ENCODE measurements at places on chromosomes 2 and 18.

DNA sequence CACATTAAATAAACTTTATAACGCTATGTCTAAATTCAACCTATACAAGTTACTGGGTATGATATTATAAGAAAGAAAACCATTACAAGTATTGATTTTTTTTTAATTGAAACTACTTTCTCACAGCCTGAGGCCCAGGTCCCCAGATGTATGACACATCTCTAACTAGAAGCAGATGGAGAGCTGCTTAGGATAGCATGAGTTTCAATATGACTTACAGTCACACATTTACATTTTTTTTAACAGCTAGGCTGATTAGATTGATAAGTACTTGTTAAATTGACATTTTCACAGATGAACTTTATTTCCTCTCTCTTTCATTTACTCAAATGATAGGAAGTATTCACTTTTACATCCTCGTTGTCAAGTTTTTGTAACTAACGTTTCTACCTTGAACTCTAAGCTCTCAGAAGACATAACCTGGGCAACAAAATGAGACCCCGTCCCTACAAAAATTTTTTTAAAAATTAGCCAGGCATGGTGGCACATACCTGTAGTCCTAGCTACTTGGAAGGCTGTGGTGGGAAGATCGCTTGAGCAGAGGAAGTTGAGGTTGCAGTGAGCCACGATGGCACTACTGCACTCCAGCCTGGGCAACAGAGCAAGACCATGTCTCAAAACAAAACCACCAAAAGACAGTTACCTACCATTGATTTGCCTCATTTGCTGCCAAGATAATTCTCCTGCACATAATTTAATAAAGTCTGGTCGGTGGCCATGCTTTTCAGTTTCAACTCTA lies 52.4 kb downstream of the STK39 start:
- no peak for DNase-seq

- no peak for DNase-seq
Measured at GRCh38 chr2:96792772-96793749, 23.0 kb upstream of the CNNM3 start.

DNA sequence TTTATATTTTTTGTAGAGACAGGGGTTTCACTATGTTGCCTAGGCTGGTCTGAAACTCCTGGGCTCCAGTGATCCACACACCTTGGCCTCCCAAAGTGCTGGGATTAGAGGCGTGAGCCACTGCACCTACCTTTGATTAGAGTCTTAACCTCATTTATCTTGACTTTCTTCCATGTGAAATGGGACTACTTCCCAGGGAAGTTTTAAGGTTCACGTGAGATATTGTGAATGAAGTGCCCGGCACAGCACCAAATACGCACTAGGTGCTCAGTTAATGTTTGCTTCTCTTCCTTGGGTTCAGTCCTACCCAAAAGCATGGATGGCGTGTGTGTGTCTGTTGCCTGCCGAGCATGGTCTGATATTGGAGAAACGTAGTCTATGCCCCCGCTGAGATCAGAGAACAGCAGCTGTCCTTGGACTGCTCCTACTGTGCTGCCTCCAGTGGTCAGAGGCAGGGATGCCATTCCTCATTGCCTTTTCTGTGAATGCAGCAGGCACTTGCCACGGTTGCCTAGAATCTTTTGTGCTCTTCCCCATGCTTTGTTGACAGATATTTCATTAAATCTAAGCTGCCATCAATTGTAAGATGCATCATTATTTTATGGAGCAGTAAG lies 12.3 kb upstream of the TFCP2L1 start:
- DNase-seq: no peak

- DNase-seq: no peak
Measured at GRCh38 chr2:28600181-28600580, 104.3 kb downstream of the PLB1 start.
